Sigmoid colon (tissue), 7 donors: ENCODE measurements at places on chromosomes 4 and X. TPM values are rescaled to one million over a fixed set of nuclear protein-coding genes. Genes with fewer than 3 reads are reported as not detected.

ELMOD2 gene
- 20.7 TPM for total RNA-seq

RAB40A gene
- 0.66 TPM for total RNA-seq

SPON2 gene
- total RNA-seq = 88.8 TPM

DNA sequence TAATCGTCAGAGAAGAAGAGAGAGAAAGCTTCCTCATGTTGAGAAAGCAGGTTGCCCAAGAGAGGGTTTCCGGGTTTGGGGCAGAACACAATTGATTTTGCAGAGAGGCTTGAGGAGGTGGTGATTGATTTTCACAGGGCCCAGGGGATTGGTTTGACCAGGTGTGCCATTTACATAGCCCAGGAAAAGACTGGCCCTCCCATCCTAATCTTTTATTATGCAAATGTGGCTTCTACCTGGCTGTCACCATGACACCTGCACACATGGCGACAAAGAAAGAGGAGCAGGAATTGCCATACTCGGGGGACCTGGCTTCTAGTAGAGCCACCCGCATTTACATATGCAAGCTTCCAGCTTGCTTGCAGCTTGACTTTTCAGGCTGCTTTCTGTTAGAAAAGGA lies 405.3 kb downstream of the PPP4R3C start:
- no peak for DNase-seq
- H3K36me3 ChIP-seq = no peaks in the 10 kb centered on the region
- H3K4me1 ChIP-seq = no peaks in the 10 kb centered on the region
- H3K27ac ChIP-seq = no peak overlapping the region

DNA sequence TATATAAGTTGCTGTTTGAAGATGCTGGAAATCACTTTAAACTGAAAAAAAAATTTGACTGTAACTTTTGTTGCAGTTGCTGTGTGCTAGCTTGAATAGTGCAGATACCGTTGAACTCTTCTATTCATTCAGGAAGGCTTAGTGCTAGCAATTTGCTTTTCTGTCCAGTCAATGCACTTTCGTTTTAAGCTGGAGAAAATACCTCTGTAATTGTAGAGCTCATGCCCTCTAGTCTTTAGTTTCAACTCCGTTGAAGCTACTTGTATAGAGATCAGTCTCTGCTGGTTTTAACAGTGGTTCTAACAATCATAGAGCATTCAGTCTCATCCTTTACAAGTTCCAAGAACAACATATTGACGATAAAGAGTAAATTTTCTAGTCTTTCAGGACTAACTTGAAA lies 49.0 kb upstream of the TRPC3 start:
- H3K4me1 ChIP-seq = no peaks in the 10 kb centered on the region
- no peaks in the 10 kb centered on the region for H3K36me3 ChIP-seq
- no peak overlapping the region for H3K27ac ChIP-seq
- H3K27me3 ChIP-seq = no peaks in the 10 kb centered on the region
